NCI-H2171 (cell line): ENCODE measurements at places on chromosomes 1 and 21.

DNA sequence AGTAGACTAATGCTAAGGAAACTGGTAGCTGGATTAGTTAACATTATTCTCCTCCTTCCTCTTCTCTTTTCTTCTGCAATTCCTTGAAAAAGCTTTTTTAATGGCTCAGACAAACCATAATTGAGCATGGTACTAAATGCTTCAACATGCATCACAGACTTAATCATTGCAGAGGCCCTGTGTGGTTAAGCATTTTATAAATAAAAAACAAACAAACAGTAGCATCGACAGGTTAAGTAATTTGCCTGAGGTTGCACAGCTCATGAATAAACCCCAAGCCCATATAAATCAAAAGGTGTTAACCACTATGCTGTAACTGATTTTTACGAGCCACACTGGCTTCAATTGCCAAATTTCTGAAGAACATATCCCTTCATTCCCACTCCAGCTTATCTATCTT is 462.1 kb downstream of the LMO4 start:
- no peak for DNase-seq

DNA sequence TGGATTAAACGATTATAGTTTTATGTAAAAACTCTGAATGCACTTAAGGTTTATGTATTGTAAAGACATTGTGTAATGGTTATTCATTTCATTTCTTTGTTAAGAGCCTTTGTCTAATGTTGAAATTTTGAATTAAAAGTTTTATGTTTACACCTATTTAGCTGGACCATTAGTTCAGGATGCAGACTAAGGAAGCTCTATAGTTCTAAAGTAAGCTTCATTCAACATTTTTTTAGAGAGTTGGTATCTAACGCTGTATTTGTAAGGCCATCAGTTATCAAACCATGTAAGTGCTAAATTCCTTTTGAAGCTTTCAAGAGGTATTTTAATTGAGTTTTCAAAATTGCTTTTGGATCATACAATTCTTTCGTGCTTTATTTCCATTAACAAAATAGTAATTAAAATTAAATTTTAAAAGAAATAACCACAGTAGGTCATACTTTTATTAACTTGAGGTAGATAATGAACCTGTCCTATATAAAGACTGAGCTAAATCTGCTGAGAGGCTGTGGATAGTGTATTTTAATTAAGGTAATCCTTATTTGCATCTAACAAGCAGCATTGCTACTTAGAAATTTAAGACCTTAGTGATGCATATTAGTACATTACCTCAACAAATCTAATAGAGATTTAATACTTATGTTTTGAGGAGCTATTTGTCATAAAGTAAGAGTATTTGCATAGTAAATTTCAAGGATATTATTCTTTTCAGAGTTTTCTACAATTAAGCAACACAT is 47.9 kb downstream of the RWDD3 start:
- no peak for DNase-seq

DNA sequence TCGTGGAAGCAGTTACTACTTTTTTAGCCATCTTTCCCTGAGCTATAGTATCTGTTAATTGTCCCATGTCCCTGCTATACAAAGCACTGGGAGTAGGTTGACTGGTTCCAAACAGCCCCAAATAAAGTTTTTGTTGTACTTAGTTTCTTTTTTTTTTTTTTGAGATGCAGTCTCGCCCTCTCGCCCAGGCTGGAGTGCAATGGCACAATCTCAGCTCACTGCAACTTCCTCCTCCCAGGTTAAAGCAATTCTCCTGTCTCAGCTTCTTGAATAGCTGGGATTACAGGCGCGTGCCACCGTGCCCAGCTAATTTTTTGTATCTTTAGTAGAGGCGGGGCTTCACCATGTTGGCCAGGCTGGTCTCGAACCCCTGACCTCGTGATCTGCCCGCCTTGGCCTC is 3.3 kb downstream of the NCSTN start:
- DNase-seq = no peak

DNA sequence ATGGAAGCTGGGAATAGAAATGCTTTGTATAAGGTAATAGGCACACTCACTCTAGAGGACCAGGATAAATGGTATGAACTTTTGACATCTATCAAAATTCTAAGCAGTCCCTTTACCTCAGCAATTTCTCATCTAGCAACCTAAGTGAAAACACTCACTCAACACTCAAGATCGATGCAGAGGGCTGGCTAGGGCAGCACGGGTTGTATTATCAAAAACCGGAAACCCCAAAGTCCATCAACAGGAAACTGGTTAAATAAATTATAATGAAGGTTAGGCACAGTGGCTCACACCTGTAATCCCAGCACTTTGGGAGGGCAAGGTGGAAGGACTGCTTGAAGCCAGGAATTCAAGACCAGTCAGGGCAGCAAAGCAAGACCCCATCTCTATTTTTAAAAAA is 9.4 kb downstream of the USP48 start:
- no peak for DNase-seq
